Right atrium auricular region (tissue), 2 donors: ENCODE measurements at places on chromosomes 13 and 19. TPM values are rescaled to one million over a fixed set of nuclear protein-coding genes. Genes with fewer than 3 reads are reported as not detected.

DNA sequence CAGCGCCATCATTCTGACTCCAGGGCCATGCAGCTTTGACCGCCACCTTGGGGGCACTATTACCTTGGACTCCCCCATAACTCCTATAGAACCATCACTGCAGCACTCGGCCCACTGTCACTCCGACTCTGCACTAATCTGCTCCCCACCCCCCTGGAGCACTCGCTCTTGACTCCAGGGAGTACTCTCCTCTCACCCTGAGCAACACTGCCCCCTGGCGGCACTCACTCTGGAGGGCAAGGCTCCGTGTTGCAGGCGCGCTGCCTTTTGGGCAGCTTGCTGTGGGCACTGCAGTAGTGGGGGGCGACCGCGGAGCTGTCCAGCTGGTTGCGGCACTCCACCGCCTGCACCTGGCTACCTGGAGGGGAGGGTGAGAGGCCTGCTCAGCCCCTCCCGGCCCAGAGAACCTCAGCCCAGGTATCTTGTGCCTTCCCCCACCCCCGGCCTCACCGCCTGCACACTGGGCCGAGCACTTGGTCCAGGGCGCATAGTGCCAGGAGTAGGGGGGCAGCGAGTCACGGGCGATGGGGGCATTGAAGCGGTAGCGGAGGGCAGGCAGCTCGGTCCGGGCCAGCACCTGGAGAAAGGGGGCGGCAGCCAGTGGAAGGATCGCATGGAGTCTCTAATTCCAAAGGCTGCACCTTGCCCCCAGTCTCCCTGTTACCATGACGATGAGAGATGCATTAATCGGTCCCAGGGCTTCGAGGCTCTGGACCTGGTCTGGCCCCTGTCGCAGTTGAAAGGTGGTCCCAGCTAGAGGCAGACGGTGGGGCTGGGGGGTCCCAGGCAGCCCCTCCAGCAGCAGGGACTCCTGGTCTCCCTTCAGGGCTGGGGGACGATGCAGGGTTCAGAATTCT lies 8.9 kb upstream of the MYO1F start:
- peaks cover 11% of the 10 kb centered on the region for H3K36me3 ChIP-seq
- no peaks in the 10 kb centered on the region for H3K27me3 ChIP-seq
- H3K27ac ChIP-seq, result no peak overlapping the region
- H3K4me1 ChIP-seq, result no peaks in the 10 kb centered on the region
- DNase-seq, result no peak

DNA sequence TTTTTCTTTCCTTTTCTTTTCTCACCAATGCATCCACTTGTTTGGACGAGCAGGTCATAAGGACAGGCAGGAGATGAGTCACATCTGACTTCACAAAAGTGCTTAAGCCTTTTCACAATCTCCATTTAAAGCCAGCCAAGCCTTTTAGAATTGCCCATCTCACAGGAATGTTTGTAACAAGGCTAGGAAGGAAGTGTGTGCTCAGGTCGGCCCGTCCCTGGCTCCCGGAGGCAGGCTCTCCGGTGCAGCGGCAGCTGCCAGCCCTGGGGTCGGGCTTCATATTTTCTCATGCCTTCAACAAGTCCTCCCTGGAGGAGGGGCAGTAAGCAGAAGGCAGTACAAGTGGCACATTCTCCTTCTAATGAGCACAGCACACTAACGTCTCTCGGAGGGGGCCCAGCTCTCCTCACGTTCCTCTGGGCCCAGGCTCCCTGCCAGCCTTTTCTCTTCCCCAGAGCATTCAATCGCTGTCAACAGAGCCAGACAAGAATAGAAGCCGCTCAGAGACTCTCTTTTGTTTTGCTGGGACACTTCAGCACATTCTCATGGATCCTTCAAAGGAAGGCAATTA lies 180.5 kb downstream of the COL4A1 start:
- peak overlapping the region; percentile 3 for H3K4me3 ChIP-seq
- DNase-seq, result peak; percentile 75
- peaks cover 50% of the 10 kb centered on the region for H3K4me1 ChIP-seq
- H3K27ac ChIP-seq, result peak overlapping the region; percentile 85
- H3K27me3 ChIP-seq, result no peaks in the 10 kb centered on the region

Gene ZNF415
- total RNA-seq, result 24.7 TPM

Gene FBXO17
- 13.1 TPM for total RNA-seq
